ENCODE measurements at places on chromosomes 13 and 19.

GRCh38 chr13:27192973-27193372 is 21.4 kb upstream of the USP12 start:
- DNase-seq: no peak

- no peak for DNase-seq
Measured at GRCh38 chr19:30070198-30070967, 128.3 kb downstream of the URI1 start.

- no peak for DNase-seq
Measured at GRCh38 chr19:42069619-42070351, at the start of gene GRIK5. GRIK5 (minus strand) TSS chr19:42070206; CDS start chr19:42065770, 4,436 bp downstream.

- DNase-seq: no peak
Measured at GRCh38 chr13:51820016-51820597, 16.1 kb upstream of the DHRS12 start.

DNA sequence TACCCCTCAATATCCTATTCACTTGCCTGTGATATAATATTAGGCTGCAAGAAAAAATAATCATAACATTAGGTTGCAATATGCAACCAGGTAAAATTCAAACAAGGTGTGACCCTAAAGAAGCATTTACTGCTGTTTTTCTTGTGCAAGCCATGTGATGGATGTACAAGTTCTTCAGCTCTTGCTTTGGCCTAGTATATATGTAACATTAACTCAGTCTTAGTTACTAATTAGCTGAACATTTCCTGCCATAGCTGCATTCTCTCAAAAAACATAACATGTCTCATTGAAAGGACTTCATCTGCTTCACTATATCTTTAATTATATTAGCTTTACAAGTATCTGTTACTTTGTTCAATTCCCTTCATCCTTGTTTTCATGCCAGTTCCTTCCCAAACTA is 406.8 kb upstream of the HTR2A start:
- DNase-seq: no peak
